ENCODE measurements at places on chromosomes 5 and 9.
A peak's percentile ranks its signal among the peaks of the same experiment; 100 is the strongest.

- ATAC-seq: no peak
Measured at GRCh38 chr5:171315386-171315891, 6.4 kb downstream of the TLX3 start.

DNA sequence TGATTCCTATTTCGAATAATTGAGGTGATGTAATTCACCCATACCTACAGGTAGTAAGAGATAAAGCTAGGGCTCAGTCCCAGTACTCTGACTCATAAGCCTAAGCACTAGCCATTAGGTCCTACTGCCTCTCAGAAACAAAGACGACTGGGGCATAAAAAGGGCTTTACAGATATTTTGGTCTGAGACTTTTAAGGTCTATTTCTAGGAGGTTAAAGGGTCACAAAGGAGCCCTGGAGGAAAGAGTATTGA is 69.8 kb downstream of the SGCD start:
- ATAC-seq: no peak

- no peak for ATAC-seq
Measured at GRCh38 chr5:10410662-10411061, 31.0 kb upstream of the ROPN1L start.

- no peak for ATAC-seq
Measured at GRCh38 chr5:125348221-125348692, 601.8 kb upstream of the ZNF608 start.

DNA sequence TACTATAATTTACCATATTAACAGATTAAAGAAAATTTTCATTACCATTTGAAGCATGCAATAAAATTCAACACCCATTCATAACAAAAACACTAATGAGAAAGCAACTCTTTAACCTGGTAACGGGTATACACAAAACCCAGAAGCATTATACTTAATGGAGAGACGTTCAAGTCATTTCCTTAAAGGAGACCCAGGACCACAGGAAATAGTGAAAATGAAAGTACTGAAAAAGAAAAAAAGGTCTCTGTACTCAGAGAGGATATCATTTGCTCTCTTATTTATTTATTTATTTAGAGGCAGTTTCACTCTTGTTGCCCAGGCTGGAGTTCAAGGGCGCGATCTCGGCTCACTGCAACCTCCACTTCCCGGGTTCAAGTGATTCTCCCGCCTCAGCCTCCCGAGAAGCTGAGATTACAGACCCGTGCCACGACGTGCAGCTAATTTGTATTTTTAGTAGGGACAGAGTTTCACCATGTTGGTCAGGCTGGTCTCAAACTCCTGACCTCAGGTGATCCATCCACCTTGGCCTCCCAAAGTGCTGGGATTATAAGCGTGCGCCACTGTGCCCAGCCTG is 61.6 kb downstream of the SETX start:
- peak; percentile 76 for ATAC-seq

- ATAC-seq: no peak
Measured at GRCh38 chr9:68538200-68538599, 2.5 kb downstream of the TMEM252 start.

DNA sequence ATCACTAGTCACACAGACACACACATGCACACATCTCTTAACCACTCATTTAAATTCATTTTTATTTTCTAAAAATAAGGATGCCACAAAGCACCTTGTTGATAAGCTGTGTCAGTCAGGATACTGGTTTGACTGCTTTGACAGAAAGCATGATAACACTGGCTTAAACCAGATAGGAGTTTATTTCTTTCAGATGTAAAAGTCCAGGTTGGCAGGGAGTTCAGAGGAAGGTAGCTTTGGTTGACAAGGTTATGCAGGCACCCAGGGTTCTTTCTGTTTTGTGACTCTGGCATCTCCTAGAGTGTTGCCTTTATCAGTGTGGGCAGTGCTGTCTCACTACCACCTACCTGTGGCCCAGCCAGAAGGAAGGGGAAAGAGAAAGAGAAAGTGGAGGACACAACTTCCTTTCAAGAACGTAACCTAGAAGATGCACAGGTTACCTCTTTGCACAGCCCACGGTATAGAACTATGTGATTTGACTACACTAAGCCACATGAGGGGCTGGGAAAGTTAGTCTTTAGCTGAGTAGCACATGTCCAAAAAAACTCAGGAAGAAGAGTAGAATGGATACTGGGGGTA is 334.7 kb downstream of the OSTF1 start:
- no peak for ATAC-seq

DNA sequence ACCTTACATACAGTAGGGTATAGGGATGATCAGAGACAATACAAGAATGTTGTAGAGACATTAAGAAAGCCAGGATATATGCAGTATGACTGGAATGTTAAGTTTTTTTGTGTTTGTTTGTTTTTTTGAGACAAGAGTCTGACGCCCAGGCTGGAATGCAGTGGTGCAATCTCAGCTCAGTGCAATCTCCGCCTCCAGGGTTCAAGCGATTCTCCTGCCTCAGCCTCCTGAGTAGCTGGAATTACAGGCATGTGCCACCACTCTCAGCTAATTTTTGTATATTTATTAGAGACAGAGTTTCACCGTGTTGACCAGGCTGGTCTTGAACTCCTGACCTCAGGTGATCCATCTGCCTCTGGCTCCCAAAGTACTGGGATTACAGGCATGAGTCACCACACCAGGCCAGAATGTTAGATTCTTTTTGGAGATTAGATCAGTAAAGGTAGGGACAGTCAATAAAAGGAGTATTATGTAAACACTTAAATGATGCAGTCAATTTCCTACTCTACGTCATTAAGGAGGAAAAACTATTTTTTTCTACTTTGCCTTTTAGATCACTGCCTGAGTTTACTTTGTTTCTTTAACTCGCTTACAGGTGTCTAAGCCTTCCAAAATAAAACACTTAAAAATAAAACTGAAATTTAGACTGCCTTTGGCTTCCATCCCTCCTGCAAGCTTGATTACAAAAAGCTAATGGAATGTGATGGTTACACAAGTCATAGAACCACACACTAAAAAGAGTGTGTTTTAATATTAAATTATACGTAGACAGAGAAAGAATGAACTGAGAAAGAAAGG is 6.8 kb upstream of the HNRNPA0 start:
- no peak for ATAC-seq

DNA sequence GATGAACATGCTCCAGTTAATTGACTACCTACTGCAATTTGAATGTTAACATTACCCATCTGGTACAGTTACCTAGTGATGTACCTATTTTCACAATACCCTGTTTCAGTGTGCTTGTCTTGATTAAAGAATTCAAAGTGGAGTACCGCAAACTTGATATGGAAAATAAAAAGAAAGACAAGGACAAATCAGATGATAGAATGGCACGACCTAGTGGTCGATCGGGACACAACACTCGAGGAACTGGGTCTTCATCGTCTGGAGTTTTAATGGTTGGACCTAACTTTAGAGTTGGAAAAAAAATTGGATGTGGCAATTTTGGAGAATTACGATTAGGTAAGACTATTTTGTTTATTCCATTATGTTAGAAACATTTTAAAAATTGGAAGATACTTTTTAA is 33.5 kb downstream of the CSNK1G3 start:
- ATAC-seq: no peak

DNA sequence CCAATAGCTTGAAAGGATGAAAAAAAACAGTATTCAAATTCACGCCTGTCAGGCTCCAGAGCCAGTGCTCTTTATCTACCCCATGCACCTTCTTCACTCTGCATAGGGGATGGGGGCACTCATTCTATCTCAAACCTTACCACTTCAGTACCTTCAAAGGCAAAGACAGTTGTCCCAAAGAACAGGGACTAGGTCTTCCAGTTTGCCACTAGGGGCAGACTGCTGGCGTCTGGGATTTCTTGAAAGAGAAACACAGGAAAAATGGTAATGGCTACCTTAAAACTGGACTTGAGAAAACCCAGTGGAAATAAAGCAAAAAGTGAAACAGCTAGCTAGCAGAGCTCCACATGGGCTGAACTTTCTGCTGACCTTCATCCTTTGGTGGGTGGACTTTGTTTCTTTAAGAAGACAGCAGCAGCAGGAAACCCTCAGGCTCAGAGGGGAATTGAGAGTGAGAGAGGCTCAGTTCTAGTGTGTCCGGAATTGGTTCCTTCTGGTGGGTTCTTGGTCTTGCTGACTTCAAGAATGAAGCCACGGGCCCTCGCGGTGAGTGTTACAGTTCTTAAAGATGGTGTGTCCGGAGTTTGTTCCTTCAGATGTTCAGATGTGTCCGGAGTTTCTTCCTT is 41.0 kb upstream of the SLC36A1 start:
- no peak for ATAC-seq

GRCh38 chr9:121038804-121039203 is 11.3 kb downstream of the C5 start:
- no peak for ATAC-seq

DNA sequence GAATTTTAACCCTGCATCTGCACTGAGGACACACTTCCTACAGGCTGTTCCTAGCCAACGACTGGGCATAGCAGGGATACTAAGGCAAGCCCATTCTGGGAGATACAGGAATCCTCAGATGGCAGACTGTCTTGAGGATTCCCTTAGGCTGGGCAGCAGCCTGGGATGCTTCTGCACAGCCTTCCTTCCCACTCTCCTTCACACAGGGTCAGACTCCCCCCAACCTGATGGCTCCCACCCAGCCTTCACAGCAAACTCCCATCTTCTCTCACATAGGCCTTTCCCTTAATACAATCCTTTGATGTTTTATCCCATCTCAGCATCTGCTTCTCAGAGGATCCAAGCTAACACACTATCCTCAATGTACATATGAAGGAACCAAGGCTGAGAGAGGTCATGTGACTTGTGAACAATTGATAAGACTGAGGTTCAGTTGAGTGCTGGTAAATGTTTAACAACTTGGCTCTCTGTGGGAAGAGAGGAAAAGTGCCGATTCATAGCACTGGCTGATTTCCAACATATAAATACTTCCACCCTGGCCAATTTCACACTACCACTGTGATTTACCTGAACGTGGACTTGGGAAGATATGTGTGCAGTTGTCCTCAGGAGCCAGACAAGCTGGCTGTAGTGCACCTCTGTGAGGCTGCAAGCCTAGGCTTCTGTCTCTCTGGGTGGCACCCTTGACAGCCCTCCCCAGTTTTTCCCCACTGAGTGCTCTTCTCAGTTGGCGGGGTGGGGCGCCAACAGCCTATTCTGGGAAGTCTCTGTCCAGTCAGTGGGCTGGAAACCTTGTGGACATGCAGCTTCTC is 120.2 kb upstream of the TRIM32 start:
- ATAC-seq: no peak

- ATAC-seq: no peak
Measured at GRCh38 chr5:94396687-94397086, 221.7 kb downstream of the KIAA0825 start.

DNA sequence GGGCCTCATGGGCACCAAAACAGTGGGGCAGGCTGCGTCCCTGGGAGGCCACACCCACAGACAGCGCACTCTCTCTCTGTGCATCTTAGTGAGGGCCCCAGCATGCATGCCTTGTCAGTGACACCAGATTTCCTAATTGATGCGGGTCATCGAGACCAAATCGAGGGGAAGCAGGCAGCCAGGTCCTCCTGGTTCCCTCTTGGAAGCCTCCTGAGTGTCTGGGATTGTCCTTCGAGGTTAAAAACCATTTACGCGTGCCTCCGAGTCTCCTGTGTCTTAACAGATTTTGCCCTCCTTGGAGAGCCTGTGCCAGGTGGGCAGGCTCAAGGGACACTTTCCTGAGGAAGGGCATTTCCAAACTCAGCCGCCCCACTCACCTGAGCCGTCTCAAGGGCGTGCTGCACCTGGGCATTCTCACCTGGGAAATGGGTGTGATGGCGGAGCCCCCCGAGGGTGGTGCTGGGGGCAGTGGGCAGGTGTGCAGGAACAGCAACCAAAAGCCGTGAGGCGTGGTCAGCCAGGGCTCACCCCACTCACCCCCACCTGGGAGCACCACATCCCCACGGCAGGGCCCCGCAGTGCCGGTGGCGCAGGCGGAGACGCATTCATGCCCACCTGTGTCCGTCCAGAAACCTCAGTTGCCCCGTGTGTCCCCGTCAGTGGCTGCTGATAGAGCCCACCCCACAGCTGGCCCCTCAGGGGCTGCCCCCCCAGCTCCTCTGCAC is 2.7 kb downstream of the SLC6A19 start:
- no peak for ATAC-seq

DNA sequence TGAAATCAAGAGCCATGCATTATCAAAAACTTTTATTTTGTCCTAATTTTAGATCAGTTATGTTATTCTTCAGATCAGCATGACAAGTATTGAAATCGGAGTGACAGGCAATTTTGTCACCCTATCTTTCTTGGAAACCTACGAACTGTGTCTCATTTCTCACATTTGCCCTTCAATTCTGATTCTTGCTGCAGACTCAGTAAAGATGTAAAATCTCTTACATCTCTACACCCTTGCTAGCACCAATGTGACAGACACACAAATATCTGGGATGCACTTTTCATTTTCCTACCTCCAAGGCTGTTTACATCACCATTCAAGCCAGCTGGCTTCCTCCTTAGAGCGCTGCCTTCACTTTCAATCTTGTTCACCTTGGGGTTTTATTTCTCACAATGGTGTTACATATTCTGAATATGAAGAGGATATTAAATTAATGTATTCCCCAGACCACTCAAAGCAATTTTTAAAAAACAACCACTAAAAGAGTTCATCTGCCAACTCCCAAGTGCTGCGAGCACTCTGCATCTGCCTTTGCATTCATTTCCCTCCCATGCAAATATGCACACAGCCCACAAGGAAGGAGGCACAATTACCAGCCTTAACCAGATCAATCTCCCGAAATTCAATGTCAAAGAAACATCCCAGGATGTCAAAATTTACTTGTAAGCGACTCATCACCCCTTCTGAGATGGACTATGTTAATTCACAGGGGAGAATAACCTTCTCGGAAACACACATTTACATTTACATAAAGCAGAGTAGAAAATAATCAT is 164.3 kb downstream of the ENC1 start:
- ATAC-seq: no peak

DNA sequence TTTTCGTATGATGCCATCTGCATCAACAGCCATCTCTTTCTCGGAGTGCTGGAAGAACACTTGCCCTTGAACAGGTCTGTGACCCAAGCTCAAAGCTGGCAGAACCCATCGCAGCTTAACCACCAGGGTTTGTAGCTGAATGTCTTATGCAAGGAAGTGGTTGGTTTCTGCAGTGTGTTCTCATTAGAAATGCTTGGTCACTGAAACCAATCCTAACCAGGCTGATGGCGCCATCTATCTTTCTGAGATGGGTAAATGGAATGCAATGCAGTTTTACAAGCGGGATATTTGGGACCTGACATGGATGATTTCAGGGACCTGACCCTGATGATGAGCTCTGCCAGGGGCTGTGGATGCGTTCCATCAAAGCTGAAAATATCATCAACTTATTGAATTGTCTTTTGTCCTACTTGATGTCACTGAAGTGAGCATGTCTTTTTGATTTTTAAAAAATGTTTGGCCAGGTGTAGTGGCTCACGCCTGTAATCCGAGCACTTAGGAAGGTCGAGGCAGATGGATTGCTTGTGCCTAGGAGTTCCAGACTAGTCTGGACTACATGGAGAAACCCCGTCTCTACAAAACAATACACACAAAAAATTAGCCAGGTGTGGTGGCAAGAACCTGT is 28.7 kb downstream of the DMRT3 start:
- ATAC-seq: no peak

- ATAC-seq: no peak
Measured at GRCh38 chr5:50697739-50698138, 31.3 kb downstream of the PARP8 start.

- no peak for ATAC-seq
Measured at GRCh38 chr5:150155258-150156026, at the start of gene PDGFRB. TSS of gene PDGFRB (minus strand) at chr5:150155845. CDS start at chr5:150137047, 18,798 bp downstream.

- no peak for ATAC-seq
Measured at GRCh38 chr9:120464176-120464886, 115.6 kb downstream of the CDK5RAP2 start.

All from activated CD4-positive, CD25-positive, alpha-beta regulatory T cell treated with anti-CD3 and anti-CD28 coated beads, Interleukin-2, amount 50 U/mL, for 24 hours (primary cell).